Fibroblast of pulmonary artery (primary cell): ENCODE measurements at places on chromosomes 1 and 21.

- no peak for DNase-seq
These were observed 195.2 kb downstream of the ZSCAN20 start for GRCh38 chr1:33667386-33668282.

GRCh38 chr1:49356594-49356993 lies 579.9 kb upstream of the BEND5 start:
- DNase-seq: no peak

GRCh38 chr1:221309723-221310122 lies 430.5 kb downstream of the HLX start:
- DNase-seq: no peak

DNA sequence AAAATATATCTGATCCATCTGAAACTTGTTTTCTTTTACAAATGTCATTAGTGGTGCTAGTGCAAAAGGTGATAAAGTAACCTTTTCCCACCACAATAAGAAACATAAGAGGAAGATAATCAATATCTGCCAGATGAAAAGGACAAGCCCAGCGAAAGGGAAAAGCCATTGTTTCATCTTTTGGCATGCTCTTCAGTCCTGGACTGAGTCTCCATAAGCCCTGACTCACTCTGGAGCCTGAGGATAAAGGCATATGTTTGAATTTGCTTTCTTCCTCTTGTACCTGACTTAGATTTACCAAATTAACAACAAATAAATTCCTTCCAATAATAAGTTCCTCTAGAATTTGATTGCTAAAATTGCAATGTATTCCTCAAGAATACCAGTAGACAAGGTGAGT lies 13.6 kb downstream of the DNAJC11 start:
- peak; percentile 55 for DNase-seq

DNA sequence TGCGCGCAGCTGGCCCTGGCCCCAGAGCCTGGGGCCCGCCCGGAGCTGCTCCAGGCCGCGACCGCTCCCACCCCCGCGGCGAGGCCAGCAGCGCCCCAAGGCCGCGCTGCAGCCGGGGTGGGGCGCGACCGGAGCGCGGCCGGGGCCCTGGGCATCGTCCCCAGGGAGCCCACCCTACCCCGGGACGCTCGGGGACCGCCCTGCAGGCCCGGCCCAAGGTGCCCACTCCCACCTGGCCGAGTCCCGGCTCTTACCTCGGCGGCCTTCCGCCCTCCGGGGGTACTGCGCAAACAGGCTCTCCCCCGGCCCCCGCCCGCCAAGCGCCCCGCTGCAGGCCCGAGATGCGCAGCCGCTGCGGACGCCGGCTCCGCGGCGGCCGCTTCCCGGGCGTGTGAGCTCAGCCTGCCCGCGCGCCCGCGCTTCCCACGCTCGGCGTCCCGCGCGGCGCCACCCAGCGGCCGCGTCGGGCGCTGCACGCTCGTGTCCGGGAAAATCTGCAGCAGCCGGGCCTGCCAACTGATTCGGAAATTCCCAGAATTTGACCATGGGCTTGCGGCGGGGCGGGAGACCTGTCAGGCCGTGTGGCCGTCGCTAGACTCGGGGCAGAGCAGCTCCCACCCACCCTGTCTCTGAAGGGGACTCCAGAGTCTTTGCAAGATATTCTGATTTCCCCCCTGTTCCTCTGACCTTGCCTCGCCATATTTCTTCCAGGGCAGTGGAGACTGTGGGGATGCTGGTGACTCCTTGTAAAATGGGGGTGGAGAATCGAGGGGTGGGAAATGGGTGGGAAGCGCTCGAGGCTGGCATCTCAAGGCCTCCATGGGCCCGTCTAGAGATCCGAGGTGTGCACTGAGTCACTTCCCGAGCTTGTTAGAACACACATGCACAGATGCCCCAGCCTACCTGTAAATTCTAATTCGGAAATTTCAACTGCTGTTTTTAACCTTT lies 41.9 kb downstream of the CD34 start:
- peak; percentile 77 for DNase-seq

- peak; percentile 69 for DNase-seq
These were observed 49.6 kb upstream of the IRF2BP2 start for GRCh38 chr1:234659538-234659937.

GRCh38 chr21:44551340-44551961 lies at the start of gene KRTAP10-2:
TSS of gene KRTAP10-2 (minus strand) at chr21:44551505. CDS start at chr21:44551458, 47 bp downstream.
- no peak for DNase-seq

DNA sequence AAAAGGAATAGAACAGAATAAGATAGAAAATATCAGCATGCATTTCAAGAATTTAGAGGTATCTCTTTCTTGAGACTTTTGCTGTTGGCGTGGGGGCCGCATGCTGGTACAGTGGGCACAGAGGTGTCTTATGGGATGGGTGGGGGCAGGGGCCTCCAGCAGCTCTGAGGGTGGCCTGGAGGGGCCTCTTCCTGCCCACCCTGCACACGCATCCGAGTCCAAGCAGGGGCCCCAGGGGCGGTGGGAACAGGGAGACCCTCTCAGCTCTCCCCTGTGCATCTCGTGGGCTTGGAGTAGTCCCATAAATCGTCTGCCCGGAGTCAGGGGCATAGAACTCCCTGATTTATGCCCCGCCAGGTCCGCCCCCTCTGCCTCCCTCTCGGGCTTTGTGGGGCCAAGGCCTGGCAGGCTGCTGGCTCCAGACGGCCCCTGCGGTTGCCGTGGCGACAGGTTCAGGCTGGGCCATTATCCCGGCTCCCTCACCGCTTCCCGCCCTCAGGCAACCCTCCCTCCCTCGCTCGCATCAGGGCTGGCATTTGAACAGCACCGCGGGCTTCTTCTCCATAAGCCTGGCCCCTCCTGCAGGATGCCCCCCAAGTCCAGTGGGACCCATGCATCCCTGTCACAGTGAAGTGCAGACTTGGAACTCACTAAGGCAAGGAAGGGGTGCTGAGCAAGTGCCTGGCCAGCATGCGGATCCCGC lies 133.2 kb upstream of the ZBTB40 start:
- DNase-seq: no peak

DNA sequence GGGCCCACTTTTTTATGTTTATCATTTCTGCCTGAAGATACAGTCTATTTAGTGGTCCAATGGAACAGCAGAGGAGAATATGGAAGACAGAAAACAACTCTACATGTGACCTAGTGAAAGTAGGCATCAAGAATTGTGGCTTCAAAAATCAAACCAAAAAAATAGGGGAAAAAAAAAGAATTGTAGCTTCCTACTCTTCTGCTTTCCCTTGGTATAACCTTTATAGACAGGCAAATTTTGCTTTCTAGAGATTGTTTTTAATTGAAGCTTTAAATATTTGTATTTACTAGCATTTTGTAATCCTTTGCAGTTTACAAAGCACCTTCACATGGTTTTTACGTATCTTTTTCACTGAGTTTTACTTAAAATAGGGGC lies 14.3 kb downstream of the PDIK1L start:
- DNase-seq: no peak

DNA sequence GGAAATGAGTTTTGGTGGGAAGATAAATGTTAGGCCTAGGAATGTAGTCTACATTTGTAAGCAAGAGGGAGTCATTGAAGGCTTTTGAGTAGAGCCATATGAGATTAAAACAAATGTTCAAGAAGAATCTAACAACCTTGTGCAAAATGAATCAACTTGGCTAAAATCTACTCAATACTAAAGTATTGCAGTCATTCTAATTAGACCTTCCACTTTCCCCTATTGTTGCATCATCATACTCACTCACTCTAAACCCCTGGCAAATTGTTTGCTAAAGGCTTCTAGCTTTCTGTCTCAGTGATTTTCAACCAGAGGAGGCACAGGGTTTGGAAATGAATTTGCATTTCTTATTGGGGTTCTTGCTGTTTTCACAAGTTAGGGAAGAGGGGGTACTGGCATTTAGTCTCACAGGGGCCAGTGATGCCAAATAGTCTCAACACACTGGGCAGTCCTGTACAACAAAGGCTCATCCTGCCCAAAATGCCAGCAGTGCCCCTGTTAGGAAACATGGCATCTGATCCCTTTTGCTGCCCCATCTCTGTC lies 85.3 kb downstream of the SEC16B start:
- no peak for DNase-seq

- DNase-seq: peak; percentile 35
These were observed 868.2 kb upstream of the CXADR start for GRCh38 chr21:16644685-16645084.

GRCh38 chr1:114208714-114209113 lies 55.0 kb upstream of the SYT6 start:
- DNase-seq: no peak

DNA sequence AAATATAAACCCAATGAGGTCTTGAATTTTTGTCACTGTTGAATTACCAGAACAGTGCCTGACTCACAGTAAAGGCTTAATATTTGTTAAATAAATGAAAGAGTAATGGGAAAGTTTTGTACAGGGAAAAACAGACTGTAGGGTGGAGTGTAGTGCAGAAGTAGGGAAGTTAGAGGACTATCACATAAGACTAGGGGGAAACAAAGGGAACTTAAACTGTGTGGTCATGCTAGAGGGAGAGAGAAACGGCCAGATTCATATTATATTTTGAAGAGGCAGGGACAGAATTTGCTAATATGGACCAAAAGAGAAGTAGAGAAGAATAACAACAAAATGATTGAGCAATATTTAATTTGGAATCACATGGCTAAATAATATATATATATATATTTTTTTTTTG lies 14.8 kb downstream of the CTSK start:
- DNase-seq: no peak

DNA sequence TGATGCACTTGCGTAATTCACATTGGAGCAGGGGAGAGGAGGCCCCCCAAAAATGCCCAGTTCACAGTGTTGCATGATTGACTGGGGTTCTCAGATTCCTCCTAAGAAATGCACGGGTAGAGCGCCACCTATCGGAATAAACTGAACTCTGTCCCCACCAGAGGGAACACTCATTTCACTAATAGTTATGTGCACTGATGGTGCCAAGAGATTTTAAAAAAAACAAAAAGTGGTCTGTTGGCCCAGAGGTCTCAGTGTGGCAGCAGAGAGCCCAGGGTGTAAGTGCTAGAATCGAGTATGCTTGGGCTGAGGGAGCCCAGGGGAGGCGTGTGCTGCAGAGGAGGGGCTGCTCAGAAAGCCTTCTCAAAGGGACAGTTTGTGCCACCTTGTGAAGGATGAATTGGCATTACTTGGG lies 6.9 kb downstream of the PINK1 start:
- DNase-seq: peak; percentile 69

DNA sequence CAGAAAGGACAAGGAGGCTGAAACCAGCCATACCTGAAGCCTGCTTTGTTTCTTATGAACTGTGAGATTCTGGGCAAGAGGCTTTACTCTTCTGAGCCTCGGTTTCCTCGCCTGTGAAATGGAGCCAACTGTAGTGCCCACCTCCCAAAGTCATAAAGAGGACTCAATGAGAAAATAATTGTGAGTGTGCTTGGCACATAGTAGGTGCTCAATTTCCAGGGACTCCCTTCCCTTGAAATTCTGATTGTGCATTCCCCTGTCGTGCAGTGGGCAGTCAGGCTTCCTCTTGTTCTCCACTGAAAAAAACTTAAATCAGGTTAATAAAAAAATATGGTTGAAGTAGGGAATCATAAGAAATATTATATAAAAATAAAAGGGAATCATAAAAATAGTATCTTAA lies 37.5 kb upstream of the RUNX3 start:
- DNase-seq: no peak

- no peak for DNase-seq
These were observed 52.7 kb downstream of the UBE2T start for GRCh38 chr1:202289009-202289408.

DNA sequence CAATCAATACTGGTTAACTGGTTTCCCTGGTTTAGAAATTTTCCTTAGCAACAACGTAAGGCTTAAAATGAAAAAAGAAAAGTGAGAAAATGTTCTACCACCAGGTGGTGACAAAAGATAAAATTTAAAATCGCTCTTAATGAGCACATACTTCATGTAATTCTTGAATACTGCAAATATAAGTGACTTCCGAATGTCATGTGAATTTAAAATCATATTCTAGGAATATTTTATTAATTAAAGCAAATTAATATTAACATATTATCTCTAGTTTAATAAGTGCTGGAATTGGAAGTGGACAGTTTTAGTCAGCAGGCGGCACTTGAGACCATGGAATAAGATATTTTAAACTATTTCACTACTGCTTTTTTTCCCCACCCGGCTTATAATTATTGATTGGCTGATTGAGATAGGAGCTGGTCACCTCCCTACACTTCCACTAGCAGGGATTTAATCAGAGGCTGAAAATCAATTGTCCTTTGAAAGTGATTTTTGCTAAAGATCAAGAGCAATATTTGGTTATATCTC lies 5.0 kb upstream of the ADAMTS1 start:
- DNase-seq: peak; percentile 77

DNA sequence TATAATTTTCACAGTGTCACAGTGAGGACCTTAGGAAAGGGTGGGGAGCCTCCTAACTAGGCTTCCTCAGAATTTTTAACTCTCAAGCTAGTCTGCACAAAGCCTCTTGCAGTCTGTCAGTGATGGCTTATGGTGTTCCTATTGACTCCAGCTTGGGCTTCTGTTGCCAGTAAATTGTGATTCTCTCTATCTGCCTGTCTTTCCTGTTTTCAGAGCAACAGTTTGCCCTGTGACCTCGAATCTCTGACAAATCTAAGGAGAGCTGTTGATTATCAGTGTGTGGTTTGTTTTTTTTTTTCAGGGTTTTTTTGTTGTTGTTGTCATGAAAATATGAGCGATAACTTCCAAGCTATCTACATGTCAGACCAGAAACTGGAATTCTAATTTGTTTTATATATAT lies 423.2 kb upstream of the B3GALT2 start:
- peak; percentile 2 for DNase-seq

GRCh38 chr1:163265547-163265946 lies 56.2 kb upstream of the NUF2 start:
- DNase-seq: no peak

DNA sequence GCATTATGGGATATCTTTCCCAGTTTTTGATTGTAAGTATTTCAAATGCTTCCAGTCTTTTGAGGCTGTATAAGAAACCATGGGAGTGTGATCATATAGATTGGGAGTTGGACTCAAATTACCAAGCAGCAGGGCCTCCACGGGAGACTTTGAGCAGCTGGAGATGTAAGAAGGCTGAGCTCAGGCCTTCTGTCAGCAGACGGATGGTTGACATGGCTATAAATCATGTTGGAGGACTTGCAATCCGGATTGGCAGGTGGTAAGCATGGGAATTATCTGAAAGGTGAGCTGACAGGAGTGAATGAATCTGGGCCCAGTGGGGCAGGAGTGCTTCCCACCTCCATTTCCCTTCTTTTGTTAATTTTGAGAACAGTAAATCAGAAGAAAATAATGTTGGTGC lies 83.2 kb upstream of the PPM1J start:
- no peak for DNase-seq

DNA sequence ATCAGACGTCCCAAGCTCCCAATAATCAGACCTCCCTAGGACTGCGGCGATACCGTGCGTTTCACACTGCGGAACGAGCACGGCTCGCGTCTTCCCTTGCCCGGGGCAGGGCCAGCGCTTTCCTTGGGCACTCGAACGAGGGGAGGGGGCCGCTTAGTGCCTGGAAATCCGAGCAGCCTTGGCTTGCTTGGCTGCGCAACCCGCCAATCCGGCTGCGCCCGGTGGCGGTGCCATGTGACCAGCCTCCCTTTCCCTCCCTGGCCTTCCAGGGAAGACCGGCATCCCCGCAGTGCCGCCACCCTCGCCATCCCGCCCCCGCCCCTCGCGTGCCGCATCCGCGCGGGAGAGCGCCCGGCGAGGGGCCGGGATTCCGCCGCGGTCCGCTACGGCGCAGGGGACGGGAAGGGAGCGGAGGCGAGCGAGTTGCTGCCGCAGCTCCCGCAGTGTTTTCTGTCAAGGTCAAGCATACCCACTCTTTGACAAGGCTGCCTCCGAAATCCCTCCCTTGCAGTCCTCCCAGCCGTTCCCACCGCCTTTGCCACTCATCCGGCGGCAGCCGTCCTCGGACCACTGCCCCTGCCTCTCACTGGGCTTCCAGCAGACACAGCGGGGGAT lies 8.3 kb upstream of the RNF19B start:
- peak; percentile 46 for DNase-seq
